ENCODE measurements at places on chromosomes 5 and 9.

GRCh38 chr9:98034593-98035546 is 21.7 kb upstream of the NANS start:
- peak; percentile 92 for DNase-seq

- no peak for DNase-seq
Measured at GRCh38 chr9:76703270-76703669, 61.0 kb upstream of the PCA3 start.

GRCh38 chr5:169778622-169779596 is 141.8 kb downstream of the DOCK2 start:
- DNase-seq, result no peak

DNA sequence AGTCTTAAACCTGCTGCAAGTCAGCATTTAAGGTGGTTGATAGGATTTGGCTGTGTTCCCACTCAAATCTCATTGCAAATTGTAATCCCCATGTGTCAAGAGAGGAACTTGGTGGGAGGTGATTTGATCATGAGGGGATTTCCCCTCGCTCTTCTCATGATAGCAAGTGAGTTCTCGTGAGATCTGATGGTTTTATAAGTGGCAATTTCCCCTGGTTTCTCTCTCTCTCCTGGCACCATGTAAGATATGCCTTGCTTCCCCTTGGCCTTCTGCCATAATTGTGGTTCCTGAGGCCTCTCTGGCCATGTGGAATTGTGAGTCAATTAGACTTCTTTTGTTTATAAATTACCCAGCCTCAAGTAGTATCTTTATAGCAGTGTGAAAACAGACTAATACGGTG is 84.3 kb upstream of the SMC2 start:
- DNase-seq, result no peak

DNA sequence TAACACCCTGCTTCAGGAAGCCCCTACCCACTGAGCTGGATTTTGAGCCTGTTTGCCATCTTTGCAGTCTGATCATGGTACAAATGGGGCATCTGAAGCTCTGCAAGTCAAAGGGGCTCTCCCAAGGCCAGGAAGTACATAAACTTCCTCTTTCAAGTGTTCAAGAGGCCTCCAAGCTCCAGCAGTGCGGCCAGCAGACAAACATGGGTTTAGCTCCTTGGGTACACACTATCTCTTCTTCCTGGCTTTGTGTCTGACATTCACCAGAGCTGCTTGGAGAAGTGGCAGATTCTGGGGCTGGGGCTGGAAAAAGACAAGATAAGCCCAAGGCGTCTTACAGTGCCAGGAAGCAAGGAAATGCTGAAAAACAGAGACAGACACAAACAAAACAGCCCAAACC is 34.1 kb downstream of the LAMC3 start:
- no peak for DNase-seq

DNA sequence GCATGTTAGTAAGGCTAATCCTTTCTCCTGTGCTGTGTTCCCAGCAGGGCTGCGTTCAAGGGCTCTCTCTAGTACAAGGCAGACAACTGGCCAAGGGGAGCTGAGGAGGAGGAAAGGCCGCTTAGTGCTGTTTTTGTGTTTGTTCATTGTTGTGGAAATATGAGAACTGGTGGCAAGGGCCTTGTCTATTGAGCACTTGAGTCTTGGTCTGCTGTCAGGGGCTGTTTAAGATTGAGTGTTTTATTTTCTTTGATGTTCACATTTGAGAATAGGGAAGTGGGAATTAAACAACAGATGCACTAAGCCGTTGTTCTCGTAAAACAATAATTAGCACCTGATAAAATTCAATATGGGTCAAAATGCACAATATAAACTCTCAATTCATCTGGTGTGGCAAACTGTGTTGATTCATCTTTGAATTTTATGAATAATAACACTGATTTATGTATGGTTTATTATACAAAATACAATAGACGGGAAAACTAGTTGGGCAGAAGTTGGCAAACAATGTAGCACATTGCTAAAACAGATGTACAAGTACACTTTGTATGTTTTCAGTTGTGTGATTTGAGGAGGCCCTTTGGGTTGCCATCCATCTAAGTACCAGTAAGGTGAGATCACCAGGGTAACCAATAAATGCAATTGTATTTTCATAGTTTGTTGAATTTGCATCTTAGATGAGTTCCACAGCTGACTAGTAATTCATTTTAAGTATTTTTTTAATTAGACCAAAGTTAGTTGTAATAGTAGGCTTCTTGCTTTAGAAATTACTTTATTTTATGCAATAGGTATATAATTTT is 97.6 kb upstream of the GRHPR start:
- no peak for DNase-seq

DNA sequence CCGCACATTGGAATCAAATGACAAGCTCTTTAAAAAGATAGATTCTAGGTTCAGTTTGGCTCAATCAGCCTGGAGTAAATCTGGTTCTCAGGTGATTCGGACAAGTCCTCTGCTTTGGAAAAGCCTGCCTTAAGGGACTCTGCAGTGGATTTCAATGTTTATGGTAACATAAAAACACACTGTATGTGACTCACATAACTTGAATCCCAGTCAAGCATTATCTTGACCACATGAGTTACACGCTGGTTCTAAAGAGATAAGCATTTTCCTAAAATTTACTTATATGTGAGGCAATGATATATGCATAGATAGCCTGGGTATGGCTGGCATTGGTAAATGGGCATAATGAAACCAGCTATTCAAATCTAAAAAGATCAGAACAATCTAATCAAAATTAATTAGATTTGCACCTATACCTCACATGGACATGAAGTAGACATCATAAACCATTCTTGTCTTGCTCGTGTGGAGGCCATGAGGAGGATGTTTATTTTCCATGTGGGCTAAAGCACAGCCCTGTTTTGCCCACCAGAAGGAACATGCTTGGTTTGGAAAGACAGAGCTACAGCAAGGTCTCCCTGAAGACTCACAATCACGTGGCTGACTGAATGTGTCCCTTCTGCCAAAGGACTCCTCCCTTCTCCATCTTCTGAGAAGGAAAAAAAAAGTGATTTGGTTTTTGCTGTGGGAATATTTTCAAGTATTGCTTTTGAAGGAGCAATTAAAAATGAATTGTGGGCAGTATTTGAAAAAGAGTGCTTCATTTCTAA is 351.7 kb downstream of the DIRAS2 start:
- DNase-seq, result no peak

Data from eye (tissue), 1 donor.